ENCODE measurements at places on chromosomes 5 and 9. TPM values are rescaled to one million over a fixed set of nuclear protein-coding genes. Genes with fewer than 3 reads are reported as not detected.

The DCAF10 gene
- total RNA-seq = 32.8 TPM

The WNK2 gene
- 66.0 TPM for total RNA-seq

The CETN3 gene
- total RNA-seq = 34.2 TPM

The SH3PXD2B gene
- 68.9 TPM for total RNA-seq

The PHF24 gene
- total RNA-seq = 0.62 TPM

The TEK gene
- 5.9 TPM for total RNA-seq
